ENCODE measurements at places on chromosomes 12 and 14. TPM values are rescaled to one million over a fixed set of nuclear protein-coding genes. Genes with fewer than 3 reads are reported as not detected.

DNA sequence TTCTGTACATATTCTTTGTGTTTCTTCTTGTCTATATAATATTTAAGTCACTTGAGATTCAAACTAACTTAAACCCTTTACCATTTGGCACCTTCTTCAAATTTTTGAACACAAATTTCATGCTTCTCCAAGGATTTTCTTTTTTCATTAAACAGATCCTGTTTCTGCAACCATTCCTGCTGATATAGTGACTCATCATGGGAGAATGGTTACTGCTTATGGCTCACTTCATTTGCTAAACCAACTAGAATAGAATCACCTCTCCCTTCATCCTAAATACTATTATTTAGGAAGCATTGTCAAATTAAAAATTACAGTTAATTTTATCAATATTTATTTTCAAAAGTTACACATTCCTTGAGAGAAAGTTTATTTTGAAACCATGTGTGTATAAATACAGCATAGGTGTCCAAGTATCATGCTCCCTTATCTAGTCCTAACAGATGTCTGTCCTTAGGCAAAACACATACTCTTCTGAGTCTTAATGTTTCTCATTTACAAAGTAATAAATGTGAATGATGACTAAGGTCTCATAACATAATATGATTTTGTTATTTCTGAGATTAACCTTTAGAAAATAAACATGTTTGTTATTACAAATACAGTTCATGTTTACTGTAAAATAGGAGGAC is 40.7 kb downstream of the PLCZ1 start:
- H3K4me3 ChIP-seq = no peak overlapping the region
- no peak for DNase-seq

DNA sequence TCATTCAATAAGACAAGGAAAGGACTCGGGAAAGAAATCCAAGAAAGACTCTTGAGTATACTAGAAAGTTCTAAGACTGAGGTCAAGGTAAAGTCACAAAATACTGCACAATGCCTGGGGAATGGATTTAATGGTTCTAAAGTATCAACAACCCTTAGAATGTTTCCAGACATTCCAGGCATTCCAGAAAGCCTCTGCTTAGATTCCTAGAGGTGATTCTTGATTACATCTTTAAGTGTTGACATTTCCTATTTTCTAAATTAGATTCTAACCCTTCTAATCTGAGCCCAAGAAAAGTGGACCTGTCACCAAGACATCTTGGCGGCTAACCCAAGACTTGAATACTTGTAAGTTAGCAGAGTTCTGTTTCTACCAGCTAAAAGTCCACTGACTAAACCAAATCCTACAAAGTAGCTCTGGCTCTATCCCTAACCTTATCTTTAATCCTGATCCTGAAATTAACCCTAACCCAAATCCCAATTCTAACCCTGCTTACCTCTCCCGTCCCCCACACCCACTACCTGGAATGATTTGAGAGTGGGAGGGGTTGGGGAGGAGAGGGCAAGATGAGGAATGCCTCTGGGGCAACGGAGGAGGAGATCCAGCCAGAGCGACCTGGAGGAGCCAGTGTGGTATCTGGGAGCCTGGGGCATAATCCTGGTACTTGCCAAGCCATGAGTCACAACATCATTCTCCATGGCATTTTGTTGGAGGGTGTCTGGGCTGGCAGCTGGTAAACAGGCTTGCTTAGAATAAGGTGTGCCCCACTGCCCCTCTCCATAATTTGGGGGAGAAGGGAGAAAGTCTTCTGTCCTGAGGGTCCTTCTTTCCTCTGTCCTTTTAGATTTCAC is 93.4 kb upstream of the HOXC13 start:
- H3K4me3 ChIP-seq = no peak overlapping the region
- peak overlapping the region; percentile 77 for H3K27ac ChIP-seq
- H3K36me3 ChIP-seq = no peaks in the 10 kb centered on the region
- H3K4me1 ChIP-seq = no peaks in the 10 kb centered on the region

DNA sequence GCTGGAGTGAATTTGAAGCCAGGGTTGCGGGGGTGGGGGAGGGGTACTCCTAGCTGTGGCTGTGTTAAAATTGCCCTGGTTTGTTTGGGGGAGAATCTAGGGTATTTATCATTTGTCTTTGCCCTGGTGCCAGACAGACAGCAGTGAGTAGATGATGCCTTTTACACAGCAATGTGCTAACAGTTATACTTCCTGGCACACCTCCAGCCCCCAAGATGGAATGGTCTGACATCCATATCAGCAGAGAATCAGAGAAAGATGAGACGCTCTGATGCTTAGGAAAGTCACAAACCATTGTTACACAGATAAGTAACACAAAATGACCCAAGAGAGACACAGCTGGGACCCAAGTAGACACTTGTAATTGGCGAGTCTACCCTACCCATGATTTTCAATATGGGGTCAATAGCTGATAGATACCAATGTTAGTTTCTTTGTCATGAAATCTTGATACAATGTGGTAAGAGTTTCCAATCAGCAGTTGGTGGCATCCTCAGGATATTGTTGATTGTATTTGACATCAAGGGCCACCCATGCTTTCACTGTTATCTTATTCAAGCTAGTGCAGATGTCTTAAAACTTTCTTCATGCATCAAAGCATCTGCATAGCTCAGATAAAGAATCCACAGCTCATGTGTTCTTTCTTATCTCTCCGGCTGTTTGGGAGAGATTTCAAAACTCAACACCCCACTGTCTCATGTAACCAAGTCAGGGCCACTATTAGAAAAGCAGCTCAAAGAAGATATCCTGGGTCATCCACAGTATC is 2.6 kb upstream of the PRKAB1 start:
- no peak overlapping the region for H3K27ac ChIP-seq
- DNase-seq = no peak
- H3K36me3 ChIP-seq = no peaks in the 10 kb centered on the region
- peaks cover 3% of the 10 kb centered on the region for H3K4me1 ChIP-seq
- no peak overlapping the region for H3K4me3 ChIP-seq

TXNRD1 gene
- 60.2 TPM for total RNA-seq

DNA sequence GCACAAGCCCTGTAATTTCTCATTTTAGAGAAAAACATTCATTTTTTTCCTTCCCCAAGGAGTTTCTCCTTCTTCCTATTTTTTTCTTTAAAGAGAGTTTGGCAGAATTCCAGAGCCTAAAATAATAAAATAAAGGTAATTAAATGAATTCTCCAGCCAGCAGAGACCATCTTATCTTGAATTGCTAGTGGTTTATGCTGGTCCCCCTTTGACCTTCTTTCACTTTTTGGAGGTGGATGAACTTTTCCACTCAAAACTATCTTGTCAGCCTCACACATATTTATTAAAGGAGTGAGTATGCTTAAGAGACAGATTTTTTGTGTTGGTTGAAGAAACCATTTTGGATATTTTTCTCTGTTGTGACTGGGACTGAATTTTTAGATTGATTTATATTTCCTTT is 47.6 kb downstream of the ADIPOR2 start:
- no peak overlapping the region for H3K27ac ChIP-seq
- DNase-seq = no peak
- no peaks in the 10 kb centered on the region for H3K36me3 ChIP-seq

LHX5 gene
- not detected for total RNA-seq

DNA sequence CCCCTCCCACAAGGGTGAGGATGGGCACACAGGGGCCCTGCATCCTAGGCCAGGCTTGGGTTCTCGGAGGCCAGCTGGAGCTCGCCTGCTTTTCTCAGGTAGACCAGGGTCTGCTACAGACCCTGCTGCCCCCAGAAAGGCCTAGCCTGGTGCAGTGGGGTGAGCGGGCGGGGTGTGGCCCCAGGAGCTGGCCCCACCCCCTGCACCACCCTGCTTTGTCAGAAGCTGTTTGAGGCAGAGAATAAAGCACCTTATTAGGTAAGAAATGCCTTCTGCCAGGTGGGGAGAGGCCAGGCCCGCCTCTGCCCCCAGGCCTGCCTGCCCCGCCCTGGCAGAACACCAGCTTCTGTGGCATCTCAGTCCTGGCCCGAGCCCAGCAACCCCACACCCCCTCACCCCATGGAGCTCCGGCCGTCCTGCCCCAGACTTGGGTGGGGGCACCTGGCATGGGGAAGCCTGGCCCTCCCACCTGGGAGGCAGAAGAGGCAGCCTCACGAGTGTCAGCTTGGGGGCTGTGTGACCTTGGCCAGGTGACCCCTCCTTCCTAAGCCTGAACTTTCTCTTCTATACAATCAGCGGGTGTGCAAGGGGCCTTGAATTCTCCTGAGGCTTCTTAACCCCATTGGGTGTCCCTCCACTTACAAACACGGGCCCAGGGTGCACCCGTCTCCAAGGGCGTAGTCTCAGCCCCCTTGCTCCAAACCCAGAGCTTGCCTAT is 43.2 kb downstream of the KRT80 start:
- H3K27me3 ChIP-seq = no peaks in the 10 kb centered on the region
- peak overlapping the region; percentile 24 for H3K4me3 ChIP-seq
- peak; percentile 97 for DNase-seq
- peaks cover 15% of the 10 kb centered on the region for H3K4me1 ChIP-seq
- H3K27ac ChIP-seq = peak overlapping the region; percentile 100
- H3K36me3 ChIP-seq = no peaks in the 10 kb centered on the region

- no peaks in the 10 kb centered on the region for H3K27me3 ChIP-seq
- DNase-seq = no peak
- H3K4me1 ChIP-seq = no peaks in the 10 kb centered on the region
- no peak overlapping the region for H3K4me3 ChIP-seq
Measured at GRCh38 chr14:31541702-31542101, 19.5 kb upstream of the NUBPL start.

DNA sequence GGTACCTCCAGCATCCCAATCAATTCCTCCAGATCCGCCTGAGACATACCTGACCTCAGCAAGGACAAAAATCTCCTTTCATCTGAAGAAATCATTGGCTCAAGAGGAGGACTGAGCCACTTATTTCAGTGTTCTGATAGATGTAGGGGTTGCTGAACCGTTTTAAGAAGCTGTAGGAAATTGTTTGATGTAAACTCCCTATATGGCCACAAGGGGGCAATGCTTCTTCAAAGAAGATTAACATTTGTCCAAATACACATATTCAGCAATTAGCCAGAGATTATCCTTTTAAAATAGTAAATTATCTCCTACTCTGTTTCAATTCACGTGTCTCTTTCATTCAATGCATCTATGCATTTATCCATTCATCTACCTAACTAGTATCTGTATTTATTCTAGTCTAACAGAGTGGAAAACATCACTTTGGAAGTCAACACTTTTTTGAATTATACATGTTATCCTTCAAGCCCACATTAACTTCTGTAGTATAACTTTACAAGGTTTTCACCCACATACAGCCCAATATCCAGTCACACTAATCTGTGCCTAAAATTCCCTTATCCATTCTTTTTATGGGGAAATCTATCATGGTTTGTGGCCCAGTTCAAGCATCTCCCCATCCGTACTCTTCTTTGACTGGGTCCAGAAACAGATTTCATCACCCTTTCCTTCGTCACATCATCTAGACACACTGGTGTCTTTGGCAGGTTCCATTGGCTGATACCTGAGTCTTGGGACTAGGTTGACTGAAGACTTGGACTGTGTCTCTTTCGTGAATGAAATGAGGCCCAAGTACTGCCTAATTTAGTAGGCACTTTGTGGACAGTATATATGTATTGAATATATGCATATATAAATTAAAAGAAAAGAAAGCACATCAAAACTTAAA is 411.0 kb upstream of the OR4E1 start:
- H3K4me1 ChIP-seq = no peaks in the 10 kb centered on the region
- H3K4me3 ChIP-seq = no peak overlapping the region
- no peaks in the 10 kb centered on the region for H3K36me3 ChIP-seq
- H3K27ac ChIP-seq = no peak overlapping the region

- peak overlapping the region; percentile 96 for H3K27ac ChIP-seq
- no peaks in the 10 kb centered on the region for H3K36me3 ChIP-seq
- H3K4me3 ChIP-seq = peak overlapping the region; percentile 55
- no peaks in the 10 kb centered on the region for H3K4me1 ChIP-seq
- DNase-seq = peak; percentile 93
Measured at GRCh38 chr14:35121026-35121886, 534 bp downstream of the PPP2R3C start.

DNA sequence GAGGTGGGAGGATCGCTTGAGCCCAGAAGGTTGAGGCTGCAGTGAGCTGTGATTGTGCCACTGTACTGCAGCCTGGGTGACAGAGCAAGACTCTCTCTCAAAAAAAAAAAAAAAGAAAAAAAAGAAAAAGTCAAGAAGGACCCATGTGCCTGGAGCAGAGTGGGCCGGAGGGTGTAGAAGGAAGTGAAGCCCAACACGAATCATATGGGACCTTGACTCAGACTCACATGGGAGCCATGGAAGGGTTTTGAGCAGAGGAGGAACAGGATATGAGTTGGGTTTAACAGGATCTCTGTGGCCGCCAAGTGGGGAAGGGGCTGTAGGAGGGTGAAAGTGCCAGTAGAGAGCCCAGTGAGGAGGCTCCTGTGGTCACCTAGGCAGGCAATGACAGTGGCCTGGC is 165.4 kb downstream of the PHETA1 start:
- no peak for DNase-seq
- no peak overlapping the region for H3K27ac ChIP-seq
- no peaks in the 10 kb centered on the region for H3K4me1 ChIP-seq

- no peaks in the 10 kb centered on the region for H3K4me1 ChIP-seq
- DNase-seq = no peak
- no peak overlapping the region for H3K27ac ChIP-seq
- no peaks in the 10 kb centered on the region for H3K36me3 ChIP-seq
Measured at GRCh38 chr14:105356927-105357326, 41.4 kb upstream of the TEX22 start.

FOXG1 gene
- total RNA-seq = not detected

GRCh38 chr14:83816761-83817160 is 1713.2 kb upstream of the FLRT2 start:
- no peak overlapping the region for H3K27ac ChIP-seq
- no peak overlapping the region for H3K4me3 ChIP-seq
- DNase-seq = no peak
- no peaks in the 10 kb centered on the region for H3K36me3 ChIP-seq

DNA sequence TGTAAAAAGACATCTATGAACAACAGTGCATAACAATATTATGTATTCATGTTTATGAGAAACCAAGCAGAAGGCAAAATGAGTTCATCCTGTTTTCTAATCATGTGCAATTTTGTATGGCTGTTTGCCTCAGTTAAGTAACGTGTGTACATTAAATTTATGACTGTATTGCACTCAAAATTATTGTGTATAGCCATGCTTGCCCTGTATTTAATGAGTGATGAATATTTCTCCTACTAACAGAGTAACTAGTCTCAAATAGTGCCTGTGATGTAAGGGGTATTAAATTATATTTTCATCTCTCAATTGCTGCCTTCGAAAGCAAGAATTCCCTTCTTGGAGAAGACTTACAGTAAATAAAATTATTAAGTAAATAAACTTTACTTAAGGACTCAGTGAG is 154.2 kb downstream of the NOVA1 start:
- no peaks in the 10 kb centered on the region for H3K36me3 ChIP-seq
- H3K4me3 ChIP-seq = no peak overlapping the region
- no peaks in the 10 kb centered on the region for H3K4me1 ChIP-seq
- no peak overlapping the region for H3K27ac ChIP-seq

CLEC4D gene
- 0.33 TPM for total RNA-seq

KRT2 gene
- not detected for total RNA-seq

CCDC63 gene
- total RNA-seq = not detected

DNA sequence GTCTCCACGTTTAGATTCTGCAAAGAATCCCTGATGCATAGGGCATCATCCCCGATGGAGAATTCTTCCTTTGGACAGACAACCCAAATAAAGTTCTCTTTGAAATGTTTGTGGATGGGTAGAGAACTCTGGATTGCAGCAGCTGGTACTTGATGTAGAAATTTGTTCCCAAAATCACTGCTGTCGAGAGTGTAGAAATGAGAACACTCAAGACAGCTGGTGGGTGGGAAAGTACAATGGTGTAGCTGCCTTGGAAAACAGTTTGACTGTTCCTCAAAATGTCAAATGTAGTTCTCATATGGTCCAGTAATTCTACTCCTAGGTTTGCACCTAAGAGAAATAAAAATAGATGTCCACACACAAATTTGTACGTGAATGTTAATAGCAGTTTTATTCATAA is 671.5 kb upstream of the TMEM132C start:
- H3K4me3 ChIP-seq = no peak overlapping the region
- H3K36me3 ChIP-seq = no peaks in the 10 kb centered on the region
- H3K27me3 ChIP-seq = no peaks in the 10 kb centered on the region
- no peak overlapping the region for H3K27ac ChIP-seq

Data from breast epithelium (tissue), 4 donors.